RPMI8226 (cell line): ENCODE measurements at places on chromosomes 2 and 18.

DNA sequence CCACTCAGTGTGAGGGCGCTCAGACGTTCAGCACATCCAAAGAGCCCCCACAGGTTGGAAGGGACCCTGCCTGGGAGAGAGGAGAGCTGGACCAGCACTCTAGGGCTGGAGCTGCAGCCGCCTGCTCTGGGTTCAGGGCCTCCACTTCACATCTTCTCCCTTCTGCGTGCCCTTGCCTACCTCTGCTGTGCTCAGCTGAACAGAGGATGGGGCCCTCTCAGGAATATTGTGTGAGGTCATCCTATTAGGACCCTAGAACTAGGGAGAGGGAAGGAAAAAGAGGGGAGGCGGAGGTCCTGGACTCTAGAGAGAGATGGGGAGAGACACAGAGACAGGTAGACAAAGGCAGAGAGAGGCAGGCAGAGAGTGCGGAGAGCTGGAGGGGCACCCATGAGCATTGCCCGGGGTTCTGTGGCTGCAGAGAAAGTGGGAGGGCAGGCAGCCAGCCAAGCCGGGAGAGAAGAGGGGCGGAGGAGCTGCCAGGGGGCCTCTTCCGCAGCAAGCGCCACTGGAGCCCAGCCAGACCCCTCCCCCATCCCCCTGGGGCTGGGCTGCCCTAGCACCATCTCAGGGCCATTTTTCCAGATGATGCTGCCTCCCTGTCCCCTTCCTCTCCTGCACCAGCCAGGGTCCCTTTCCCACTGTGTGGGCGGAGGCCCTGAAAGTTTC, 8.3 kb upstream of the TNS1 start:
- no peak for DNase-seq

- DNase-seq = no peak
These were observed 175.0 kb upstream of the SLC39A10 start for GRCh38 chr2:195482010-195482409.

DNA sequence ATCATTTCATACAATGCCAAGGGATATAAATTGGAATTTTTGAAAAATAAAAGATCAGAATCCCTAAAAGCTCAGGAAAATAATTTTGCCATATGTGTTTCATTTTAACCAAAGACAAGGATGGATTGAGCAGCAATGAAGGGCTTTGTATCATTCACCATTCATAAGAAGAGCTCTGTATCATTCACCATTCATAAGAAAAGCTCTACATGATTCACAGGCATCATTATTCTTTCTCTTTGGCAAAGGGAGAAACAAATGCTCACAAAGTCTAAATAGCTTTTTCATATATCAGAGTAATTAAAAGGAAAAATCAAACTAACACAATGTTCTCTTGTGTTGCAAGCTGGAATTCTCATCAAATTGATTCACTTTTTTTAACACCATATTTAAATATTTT, 169.1 kb upstream of the MC4R start:
- DNase-seq = no peak

GRCh38 chr2:2591542-2591940, 260.5 kb upstream of the MYT1L start:
- DNase-seq = no peak

- no peak for DNase-seq
These were observed 54.3 kb upstream of the PEX13 start for GRCh38 chr2:60963190-60963589.

- DNase-seq = no peak
These were observed 46.9 kb downstream of the MAP4K3 start for GRCh38 chr2:39390216-39390615.

DNA sequence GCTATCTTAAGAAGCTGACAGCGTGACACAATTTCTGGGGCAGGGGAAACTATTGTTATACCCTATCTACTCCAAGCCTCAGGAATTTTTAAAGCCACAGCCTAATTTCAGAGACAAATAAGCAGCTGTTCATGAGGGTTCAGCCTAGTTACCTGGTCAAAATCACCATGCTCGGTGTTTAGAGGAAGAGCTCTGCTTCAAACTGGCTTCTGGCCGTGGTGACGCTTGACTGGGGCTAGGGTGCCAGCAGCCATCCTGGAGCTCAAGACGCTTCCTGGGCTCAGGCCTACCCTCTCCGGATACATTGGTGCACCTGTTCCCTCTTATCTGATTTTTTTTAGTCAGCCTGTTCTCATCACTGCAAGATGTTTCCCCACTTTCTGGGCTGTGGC, 41.7 kb downstream of the FRZB start:
- no peak for DNase-seq

GRCh38 chr2:68237404-68237803, 14.9 kb downstream of the PPP3R1 start:
- DNase-seq = no peak

GRCh38 chr18:12049978-12050811, 43.4 kb upstream of the ANKRD62 start:
- DNase-seq = peak; percentile 80

- DNase-seq = no peak
These were observed 110.9 kb downstream of the SS18 start for GRCh38 chr18:25979369-25980040.
